ENCODE measurements at places on chromosomes 7 and 10.

- peak; percentile 77 for DNase-seq
Observed at GRCh38 chr10:33335801-33336581, 1.5 kb upstream of the NRP1 start.

DNA sequence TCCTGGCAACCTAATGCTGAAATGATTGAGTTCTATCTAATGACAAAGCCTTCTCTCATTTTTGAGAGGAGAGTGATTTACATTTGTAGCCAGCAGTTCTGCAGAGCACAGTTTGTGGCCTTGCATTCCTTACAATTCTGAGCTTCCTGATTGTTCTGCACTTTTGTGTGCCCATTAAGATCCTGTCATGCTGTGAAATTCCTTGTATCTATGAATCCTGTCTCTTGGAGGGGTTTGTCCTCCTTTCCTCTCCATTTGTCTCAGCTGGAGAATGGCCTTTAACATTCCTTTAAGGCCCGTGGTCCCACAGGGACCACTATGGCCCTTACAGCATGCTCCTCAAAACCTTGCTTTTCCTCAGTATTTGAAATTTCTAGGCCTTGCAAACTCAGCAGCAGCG is 10.4 kb downstream of the KLHL7 start:
- peak; percentile 76 for DNase-seq

DNA sequence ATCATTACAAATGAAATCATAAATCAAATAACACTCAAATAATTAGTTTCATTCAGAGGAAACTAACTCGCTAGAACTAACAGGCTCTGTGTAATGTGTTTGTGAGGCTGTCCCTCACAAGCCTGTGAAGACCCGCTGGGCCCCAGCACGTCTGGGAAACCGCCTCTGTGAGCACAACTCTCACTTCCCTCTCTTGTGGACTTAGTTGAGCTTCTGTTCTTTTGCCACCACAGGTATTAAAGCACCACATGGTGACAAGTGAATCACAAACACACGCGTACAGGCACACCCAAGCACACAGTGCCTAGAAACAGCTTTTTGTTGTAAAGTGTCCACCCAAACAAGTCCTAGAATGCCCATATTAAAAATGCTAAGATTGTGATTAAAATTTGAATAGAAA is 51.0 kb downstream of the ZNF777 start:
- DNase-seq = no peak

GRCh38 chr10:11504566-11505285 is 106.7 kb downstream of the USP6NL start:
- DNase-seq = no peak

DNA sequence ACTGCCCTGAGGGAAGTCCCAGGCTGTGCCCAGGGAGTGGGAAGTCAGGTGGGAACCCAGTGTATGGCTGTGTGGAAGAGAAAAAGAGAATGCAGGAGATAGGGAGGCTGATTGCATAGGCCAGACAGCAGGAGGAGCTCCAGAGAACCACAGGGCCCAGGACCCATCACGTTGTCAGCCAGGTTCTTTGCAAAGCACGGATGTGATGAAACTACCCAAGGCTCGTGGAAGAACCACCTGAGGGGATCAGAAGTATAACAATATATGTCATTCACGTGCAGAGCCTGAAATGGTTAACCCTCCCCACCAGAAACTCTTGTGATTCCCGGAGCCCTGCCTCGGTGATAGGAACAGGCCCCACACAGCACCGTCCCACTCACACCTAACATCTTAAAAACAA is 83.6 kb downstream of the LARP4B start:
- peak; percentile 64 for DNase-seq

DNA sequence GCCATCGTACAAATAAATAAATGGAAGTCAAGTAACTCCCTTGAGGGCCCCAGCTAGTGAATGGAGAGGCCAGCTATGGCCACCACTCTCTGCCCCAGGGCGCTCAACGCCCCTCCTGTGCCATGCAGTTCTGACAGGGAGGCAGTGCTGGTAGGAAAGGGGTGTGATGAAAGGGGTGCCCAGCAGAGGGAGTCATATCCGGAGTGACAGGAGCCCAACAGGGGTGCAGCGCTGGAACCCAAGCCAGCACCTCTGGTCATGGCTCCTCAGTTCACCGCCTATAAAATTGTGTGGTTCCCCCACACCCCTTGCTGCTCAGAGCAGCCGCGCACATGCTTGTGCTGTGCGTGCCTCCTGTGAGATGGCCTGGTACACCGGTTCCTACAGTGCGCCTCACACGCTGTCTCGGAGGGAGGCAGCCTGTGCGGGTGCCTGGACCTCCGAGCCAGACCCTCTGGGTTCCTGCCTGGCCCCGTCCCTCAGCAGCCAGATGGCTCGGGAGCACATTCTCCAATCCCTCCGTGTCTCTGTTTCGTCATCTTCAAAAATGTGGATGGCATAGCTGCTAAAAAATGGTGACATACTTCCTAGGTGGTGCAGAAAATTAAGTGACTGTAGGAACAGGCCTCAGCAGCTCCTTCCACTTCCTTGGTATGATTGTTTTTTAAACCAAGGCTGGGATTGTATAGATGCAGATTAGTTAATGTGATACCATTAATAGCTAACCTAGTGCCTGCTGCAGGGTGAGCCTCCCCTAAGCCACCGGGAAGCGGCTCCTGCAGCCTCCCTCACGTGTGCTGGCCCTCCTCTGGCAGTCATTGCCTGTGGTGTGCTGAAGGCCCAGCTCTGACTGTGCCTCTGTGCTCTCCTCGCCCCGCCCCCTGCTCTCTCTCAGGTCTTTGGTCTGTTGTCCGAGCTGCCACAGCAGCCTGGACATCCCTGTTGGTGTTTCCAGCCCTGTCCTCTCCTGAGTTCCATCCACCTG is 125.8 kb downstream of the EGFR start:
- DNase-seq = peak; percentile 87

DNA sequence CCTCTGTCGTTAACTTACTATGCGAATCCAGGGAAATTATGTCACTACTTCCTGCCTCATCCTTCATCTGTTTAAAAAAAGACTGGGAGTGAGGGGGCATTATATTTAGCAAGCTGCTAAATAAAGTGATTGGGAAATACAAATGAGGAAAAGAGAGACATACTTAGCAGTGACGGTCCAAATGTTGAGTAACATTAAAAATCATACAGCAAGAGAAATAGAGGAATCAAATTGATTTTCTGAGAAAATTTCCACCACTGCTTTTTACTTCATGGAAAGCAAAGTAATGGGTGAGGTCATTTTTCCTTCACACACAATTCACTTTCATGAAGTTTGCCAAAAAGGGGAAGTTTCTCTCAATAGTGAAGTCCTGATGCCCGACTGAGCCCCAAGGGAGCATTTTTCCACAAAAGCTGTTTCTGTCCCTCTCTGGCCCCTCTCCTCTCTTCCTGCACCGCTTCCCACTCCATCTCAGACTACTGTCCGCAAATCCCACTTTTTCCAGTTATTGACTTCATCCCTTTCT is 61.9 kb upstream of the ADO start:
- DNase-seq = no peak

DNA sequence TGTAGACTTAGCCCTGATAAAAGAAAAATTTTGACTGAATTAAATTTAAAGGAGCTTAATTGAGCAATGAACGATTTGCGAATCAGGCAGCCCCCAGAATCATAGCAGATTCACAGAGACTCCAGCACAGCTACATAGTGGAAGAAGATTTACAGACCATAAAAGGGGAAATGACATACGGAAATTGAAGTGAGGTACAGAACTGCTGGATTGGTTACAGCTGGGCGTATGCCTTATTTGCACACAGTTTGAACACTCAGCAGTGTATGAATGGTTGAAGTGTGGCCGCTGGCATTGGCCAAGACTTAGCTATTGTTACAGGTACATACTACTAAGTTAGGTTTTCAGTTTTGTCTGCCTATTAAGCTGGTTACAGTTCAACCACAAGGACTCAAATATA is 433.5 kb upstream of the CELF2 start:
- no peak for DNase-seq
